ENCODE measurements at places on chromosomes 2 and 18. TPM values are rescaled to one million over a fixed set of nuclear protein-coding genes. Genes with fewer than 3 reads are reported as not detected.
A peak's percentile ranks its signal among the peaks of the same experiment; 100 is the strongest.

SAG gene
- total RNA-seq: not detected

TOGARAM2 gene
- total RNA-seq: 0.72 TPM

KCNG2 gene
- 0.46 TPM for total RNA-seq

RAB6D gene
- not detected for total RNA-seq

CRYGC gene
- total RNA-seq: not detected

DNA sequence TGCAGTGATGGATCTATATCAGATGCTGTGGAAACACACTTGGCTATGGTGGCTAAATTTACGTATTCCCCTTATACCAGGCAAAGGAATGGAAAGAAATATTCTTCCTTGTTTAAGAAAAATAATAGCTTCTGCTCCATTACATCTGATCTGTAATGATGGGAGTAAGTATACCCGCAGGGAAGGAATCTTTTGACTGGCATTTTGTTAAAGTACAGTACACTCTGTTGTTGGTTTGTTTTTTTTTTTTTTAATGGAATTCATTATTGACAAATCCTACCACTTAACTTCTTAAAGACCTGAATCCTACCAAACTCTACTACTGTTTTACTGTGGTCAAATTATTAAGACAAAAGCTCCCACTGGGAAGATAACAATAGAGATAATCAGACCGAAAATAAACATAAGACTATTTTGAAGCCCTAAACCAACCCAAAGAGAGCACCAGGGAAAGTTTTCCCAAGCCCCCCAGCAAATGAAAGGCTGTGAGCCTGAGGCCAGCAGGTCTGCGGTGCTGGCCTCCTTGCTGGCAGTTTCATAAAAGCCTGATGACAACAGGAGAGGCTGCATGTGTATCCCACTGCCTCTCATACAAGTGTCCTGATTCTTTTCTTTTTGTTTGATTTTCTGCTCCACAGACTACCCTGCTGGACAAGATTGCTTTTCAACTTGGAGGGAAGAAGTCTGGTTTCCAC lies 101.0 kb downstream of the SLC25A12 start:
- DNase-seq: no peak

DNA sequence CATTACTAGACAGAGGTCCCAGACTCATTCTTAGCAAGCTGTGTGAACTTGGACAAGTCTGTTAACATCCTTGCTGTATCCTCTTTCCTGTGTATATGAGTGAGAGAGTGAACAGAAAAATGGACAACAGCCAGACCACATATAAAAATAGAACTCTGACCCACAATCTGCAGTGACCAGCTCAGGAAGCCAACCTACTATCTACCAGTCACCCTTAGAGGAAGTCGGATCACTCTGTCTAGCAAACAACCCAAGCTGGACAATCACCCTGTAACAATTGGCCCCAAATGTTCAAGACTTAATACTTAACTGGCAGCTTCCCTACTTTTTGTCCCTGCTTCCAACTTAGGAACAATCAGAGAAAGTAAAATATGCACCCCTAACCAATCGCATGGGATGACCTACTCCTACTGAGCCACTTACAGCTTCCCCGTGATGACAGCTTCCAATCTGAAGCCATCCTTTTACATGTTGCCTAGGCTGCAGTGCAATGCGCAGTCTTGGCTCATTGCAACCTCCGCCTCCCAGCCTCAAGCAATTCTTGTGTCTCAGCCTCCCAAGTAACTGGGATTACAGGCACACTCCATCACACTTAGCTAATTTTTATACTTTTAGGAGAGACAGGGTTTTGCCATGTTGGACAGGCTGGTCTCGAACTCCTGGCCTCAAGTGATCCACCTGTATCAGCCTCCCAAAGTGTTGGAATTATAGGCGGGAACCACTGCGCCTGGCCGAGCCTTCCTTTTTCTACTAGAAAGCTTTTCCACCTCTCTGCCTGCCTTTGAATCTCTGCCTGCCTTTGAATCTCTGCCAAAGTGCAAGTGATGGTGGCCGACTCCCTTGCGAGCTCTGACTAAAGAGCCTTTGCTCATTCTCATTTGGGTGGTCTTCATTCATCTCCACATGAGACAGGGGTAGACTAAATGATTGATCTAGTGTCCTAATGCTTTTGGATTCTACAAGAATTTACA lies 158.3 kb upstream of the NDUFV2 start:
- DNase-seq: no peak

GRCh38 chr2:134011936-134012586 lies 241.8 kb upstream of the MGAT5 start:
- no peak for DNase-seq

GRCh38 chr18:78069784-78070664 lies 820.4 kb downstream of the GALR1 start:
- no peak for DNase-seq

GRCh38 chr2:129798626-129799025 lies 180.8 kb upstream of the RAB6C start:
- DNase-seq: no peak

DNA sequence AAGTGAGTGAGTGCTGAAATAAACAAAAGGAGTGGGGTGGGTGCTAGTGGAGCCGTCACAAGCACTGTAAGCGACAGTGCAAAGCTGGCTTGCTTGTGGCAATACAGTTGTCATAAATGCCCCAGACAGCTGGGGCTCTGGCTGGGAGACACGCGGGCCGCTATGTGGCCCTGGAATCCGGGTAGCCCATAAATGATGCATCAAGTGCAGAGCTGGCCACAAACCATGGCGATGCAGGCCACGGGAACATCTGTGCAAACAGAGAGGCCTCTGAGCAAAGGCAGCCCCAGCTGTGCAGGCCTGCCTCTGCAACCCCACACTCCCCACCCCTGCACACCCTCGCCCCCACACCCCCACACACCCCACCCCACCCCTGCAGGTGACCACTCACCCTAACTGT lies 349.2 kb upstream of the ID2 start:
- DNase-seq: no peak

DNA sequence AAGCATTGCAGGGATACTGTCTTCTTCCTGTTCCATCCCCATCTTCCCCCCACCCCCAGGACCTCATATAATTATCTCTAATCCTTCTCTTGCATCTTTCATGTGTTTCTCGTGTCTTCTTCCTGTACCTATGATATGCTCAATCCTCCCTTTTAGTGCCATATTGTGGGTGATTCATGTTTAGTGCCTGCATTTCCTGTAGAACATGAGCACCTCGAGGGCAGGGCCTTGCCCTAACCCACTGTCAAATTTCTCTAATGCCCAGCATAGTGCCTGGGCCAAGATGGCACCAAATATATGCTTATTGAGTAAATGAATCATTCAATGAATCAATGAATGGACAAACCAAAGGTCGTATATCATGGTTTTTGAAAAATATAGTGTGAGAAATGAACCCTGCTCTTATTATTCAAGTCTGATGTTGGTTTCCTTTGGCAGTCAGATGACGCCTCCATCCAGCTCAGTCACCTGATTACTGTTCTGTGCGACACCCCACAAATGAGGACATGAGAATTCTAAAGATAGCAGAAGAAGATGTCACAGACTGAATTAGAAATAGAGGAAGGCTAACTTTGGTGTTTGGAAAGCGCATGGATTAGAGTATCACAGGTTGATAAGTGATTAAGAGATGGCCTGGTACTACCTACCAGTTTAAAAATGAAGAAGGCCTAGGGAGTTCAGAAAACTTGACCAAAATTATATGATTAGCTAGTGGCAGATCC lies 278.4 kb downstream of the PRKCE start:
- no peak for DNase-seq

GRCh38 chr2:63050334-63051041 lies at the start of gene OTX1:
Gene OTX1, plus strand, starts transcription at chr2:63050830. Its CDS starts 2,161 bp downstream, at chr2:63052991.
- peak; percentile 83 for DNase-seq

DNA sequence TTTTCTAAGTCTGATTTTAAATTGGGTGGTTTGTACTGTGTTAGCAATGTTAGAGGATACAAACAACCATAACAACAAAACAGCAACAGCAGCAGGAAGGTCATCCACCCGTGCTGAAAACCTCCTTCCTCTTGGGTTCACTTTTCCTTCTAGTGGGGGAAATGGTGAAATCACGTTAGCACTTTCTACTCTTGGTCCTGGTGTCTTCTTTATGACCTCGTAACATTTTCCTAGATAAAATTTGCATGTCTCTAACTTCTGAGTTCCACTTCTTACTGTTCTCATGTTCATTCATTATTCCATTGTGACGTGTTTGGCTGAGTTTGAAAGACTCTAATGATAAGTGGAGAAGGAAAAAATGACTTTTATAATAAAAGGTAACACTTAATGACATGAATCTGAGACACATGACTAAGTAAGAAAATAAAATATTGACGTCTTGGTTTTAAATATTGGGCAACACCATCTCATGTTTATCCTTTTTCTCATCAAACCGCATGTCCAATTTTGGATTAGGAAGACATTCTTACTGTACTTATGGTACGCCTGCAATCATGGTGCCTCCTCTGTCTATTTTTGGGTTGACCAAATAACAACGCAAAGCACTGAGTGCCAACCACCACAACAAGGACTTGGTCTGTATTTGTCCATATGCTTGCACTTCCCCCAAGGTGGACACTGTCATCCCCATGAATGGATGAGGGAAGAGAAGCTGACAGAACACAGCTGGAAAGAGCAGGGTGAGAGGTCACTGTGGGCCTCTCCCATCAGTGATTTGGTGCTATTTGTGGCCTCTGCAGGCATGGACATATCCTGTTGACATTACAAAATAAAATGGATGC lies 25.7 kb upstream of the IL1R1 start:
- DNase-seq: no peak

All from upper lobe of right lung (tissue), 1 donor.